SJCRH30 (cell line): ENCODE measurements at places on chromosomes 7 and 10.

DNA sequence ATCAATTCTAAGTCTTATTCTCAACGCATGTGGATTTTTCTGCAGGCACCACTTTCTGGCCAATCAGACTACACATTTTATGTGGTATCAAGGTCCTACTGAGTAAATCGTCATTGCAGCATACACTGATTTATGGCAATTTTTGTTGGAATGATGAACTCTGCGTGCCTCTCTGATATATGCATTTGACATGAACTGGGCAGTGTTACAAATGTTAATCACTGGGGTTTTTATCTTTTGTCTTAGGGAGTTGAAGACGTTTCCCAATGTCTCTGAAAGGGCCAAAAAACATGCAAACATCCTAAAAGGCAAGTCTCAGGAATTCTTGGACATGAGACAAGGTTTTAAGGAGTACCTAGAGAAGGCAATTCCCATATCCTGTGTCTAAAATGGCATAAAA, 809.5 kb upstream of the CELF2 start:
- H3K4me1 ChIP-seq: no peaks in the 10 kb centered on the region
- no peaks in the 10 kb centered on the region for H3K27me3 ChIP-seq
- DNase-seq: no peak
- H3K4me3 ChIP-seq: no peak overlapping the region
- no peak overlapping the region for H3K27ac ChIP-seq
- H3K36me3 ChIP-seq: no peaks in the 10 kb centered on the region

- peaks cover 40% of the 10 kb centered on the region for H3K4me1 ChIP-seq
- no peaks in the 10 kb centered on the region for H3K36me3 ChIP-seq
- no peaks in the 10 kb centered on the region for H3K27me3 ChIP-seq
- H3K4me3 ChIP-seq: no peak overlapping the region
- H3K27ac ChIP-seq: no peak overlapping the region
Measured at GRCh38 chr7:138974103-138974502, 7.1 kb downstream of the KIAA1549 start.

DNA sequence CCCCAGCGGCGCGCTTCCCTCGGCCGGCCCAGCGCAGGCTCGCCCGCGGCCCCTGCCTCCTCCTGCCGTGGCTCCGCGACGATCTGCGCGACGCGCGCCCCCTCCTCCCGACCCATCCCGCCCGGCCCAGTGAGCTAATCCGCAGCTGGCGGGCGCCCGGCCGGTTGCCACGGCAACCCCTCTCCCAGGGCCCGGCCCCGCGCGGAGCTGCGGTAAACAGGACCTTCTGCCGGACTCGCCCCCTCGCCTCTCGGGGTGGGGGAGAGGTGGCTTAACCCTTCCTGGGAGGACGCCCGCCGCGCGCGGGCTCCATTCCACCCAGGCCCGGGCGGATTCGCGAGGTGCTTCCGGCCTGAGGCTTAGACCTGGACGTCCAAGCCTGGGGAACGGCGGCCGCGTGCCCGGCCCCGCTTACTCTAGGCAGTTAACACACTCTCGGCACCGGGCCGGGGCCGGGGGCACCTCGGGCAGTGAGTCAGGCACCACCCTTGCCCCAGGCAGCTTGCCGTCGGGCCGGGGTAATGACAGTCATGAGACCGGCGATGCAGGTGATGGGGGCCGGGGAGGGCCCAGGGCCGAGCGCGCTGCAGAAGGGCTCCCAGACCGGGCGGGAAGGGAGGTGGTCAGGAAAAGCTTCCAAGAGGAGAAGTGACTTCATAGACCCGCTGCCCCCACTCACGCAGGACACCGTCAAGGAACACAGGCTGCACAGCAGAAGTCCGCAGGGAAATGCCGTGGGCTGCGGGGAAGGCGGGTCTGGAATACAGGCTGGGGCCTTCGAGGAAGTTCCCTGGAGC, at the start of gene DENND2A:
DENND2A (minus strand) TSS at position 87 of the 797 bp plus-strand sequence. CDS start 38,416 bp downstream, outside the sequence.
- DNase-seq: peak; percentile 85
- H3K4me1 ChIP-seq: peaks cover 7% of the 10 kb centered on the region; the same call in 1 of the 2 replicates
- no peaks in the 10 kb centered on the region for H3K36me3 ChIP-seq
- peak within 1 kb of the TSS; percentile 81 for H3K27ac ChIP-seq

- H3K27me3 ChIP-seq: no peaks in the 10 kb centered on the region
- no peak for DNase-seq
- no peaks in the 10 kb centered on the region for H3K36me3 ChIP-seq
- no peak overlapping the region for H3K4me3 ChIP-seq
- H3K4me1 ChIP-seq: no peaks in the 10 kb centered on the region
Measured at GRCh38 chr7:1233333-1234048, 819 bp downstream of the UNCX start.
